ENCODE measurements at places on chromosomes 4 and X.

DNA sequence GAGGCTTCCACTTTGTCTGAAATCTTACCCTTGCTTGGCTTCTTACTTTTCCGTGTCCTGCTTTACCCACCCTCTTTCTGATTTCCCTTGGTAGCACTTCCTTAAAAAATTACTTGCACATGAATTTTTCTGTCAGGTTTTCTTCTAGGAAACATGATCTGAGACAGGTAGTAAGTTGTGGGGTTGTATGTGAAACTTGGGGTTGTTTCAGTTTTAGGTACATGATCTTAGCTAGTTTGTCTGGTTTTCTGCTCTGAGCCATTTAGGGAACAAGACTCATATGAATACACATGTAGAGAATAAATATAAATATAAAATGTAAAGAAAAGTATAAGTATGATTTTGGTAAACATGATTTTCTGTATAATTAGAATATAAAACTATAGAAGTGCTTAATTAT is 17.4 kb upstream of the ARMCX2 start:
- no peaks in the 10 kb centered on the region for H3K36me3 ChIP-seq
- H3K4me3 ChIP-seq: no peak overlapping the region
- H3K4me1 ChIP-seq: no peaks in the 10 kb centered on the region
- DNase-seq: no peak
- no peak overlapping the region for H3K27ac ChIP-seq
- no peaks in the 10 kb centered on the region for H3K27me3 ChIP-seq

- H3K36me3 ChIP-seq: no peaks in the 10 kb centered on the region
- H3K27me3 ChIP-seq: no peaks in the 10 kb centered on the region
- no peaks in the 10 kb centered on the region for H3K4me1 ChIP-seq
- no peak overlapping the region for H3K4me3 ChIP-seq
- no peak overlapping the region for H3K27ac ChIP-seq
Observed at GRCh38 chrX:88613338-88613737, 133.7 kb upstream of the CPXCR1 start.

DNA sequence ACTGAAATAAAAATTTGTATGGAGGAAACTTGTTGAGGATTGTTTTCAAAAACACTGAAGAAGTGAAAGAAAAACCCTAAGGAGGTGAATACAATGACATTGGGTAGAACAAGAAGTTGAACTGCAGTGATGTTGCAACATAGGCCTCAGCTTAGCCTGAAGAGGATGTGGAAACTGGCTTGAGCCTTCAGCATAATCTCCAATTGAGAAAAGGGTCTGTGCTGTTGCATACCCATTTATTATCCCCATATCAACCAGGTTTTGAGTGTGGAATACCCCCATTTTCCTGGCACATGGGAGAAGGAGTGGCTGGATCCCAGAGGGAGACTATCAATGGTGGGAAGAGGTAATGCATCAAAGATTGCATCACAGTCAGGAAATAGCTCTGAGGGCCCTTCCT is 695.0 kb upstream of the HS3ST1 start:
- no peak overlapping the region for H3K4me3 ChIP-seq
- H3K4me1 ChIP-seq: no peaks in the 10 kb centered on the region
- H3K36me3 ChIP-seq: no peaks in the 10 kb centered on the region
- no peak for DNase-seq

- H3K4me3 ChIP-seq: no peak overlapping the region
- no peaks in the 10 kb centered on the region for H3K4me1 ChIP-seq
- no peak for DNase-seq
- H3K27me3 ChIP-seq: peaks cover 13% of the 10 kb centered on the region
- no peaks in the 10 kb centered on the region for H3K36me3 ChIP-seq
Observed at GRCh38 chrX:100931218-100931924, 2.7 kb upstream of the XKRX start.

DNA sequence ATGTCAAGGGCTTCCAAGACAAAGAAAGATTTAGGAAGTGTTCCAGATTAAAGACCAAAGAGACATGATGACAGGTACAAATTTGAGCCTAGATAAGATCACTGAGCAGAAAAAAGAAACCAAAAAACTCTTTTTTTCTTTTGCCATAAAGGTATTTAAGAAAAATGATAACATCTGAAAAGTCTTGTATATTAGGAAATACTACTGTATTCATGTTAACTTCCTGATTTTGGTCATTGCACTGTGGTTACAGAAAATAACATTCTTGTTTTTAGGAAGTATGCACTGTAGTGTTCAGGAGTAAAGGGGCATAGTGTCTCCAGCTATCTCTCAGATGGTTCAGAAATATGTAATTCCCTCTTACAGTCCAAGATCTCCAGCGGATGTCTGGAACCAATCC is 37.1 kb downstream of the RWDD4 start:
- no peak for DNase-seq
- no peaks in the 10 kb centered on the region for H3K36me3 ChIP-seq
- no peak overlapping the region for H3K4me3 ChIP-seq
- H3K27ac ChIP-seq: no peak overlapping the region

DNA sequence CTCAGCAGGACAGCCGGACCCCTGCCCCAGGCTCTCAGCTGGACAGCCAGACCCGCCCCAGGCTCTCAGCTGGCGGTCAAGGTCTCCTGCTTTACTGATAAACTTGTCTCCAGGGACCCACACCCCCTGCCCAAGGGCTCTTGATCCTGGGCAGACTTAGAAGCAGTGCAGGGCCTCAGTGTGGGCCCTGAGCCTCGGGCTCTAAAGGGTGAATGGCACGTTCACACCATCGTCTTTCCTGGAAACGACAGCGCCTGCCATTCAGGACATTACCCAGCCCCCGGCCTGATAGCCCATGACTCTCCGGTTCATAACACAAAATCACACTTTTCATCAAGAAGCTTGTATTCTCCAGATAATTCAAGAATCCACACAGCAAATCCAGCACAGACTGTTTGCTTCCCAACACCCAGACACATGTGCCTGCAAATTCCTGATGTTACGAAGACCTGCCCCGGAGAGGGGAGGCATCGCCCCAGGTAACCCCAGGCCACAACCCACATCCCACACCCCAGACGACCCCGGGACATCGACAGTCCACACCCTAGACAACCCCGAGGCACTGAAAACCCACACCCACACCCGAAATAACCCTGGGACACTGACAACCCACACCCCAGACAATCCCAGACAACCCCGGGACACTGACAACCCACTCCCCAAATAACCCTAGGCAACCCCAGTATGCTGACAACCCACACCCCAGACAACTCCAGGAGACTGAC is 136.8 kb downstream of the FAM53A start:
- no peak overlapping the region for H3K4me3 ChIP-seq
- DNase-seq: no peak
- H3K4me1 ChIP-seq: no peaks in the 10 kb centered on the region
- H3K27ac ChIP-seq: no peak overlapping the region

GRCh38 chrX:49064735-49065134 is 5.9 kb downstream of the CCDC120 start:
- no peak overlapping the region for H3K4me3 ChIP-seq
- no peak for DNase-seq
- H3K4me1 ChIP-seq: no peaks in the 10 kb centered on the region
- H3K27ac ChIP-seq: no peak overlapping the region

- DNase-seq: no peak
- no peaks in the 10 kb centered on the region for H3K36me3 ChIP-seq
- no peaks in the 10 kb centered on the region for H3K27me3 ChIP-seq
- peaks cover 9% of the 10 kb centered on the region for H3K4me1 ChIP-seq
- no peak overlapping the region for H3K4me3 ChIP-seq
- H3K27ac ChIP-seq: no peak overlapping the region
Observed at GRCh38 chr4:171985129-171985528, 171.9 kb downstream of the GALNTL6 start.

DNA sequence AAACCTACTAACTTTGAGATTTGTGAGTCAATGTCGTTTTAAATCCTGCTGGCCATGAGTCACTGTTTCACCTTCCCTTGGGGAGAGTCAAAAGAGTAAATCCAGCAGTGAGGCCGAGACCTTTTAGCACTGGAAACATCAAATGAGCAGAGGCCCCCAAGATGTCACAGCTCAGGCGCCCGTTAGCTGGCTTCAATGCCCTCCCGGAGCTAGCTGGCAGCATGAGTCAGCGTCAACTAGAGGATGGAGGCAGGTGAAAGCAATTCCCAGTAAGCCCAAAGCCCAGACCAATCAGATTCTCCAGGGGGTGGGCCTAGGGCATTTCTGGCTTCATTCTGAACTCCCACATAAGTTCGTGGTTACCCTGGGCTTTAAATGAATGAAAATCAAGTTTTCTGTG is 170.9 kb downstream of the CLCN4 start:
- peak; percentile 71 for DNase-seq
- no peak overlapping the region for H3K27ac ChIP-seq
- H3K4me1 ChIP-seq: no peaks in the 10 kb centered on the region
- H3K27me3 ChIP-seq: no peaks in the 10 kb centered on the region

DNA sequence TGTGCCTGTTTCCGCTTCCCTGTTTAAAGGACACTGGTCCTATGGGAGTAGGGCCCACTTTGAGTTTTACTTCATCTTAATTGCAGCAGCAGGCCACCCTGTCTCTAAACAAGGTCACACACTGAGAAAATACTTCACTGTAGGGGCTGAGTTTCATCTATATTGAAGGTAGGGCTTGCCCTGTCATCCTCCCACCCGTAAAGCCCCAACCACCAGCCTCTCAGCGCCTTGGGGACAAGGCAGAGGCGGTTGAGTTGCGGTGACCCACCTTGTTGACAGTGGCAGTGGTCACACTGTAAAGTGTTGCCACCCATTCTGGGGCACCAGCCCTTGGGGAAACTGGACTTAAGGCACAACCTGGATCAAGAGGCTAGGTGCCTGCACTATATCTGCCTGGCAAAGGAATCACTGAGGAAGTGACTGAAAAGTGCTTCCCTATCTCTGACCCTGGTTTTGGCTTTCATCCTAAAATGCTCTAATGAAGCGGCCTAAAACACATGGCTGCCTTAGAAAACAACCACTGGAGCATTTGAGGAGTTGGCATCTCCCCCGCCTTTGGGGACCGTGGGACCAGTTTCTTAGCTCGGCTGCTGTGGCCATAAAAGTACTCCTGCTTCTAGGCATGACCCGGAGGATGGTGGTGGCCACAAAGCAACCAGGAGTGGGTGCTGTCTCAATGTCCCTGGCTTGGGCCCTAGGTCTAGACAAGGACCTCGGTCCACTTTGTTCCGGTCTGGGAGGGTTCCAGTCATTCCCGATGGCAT is 7.8 kb upstream of the WDR1 start:
- peaks cover 12% of the 10 kb centered on the region for H3K4me1 ChIP-seq
- peaks cover 1% of the 10 kb centered on the region for H3K27me3 ChIP-seq
- no peak overlapping the region for H3K4me3 ChIP-seq
- no peak overlapping the region for H3K27ac ChIP-seq
- no peaks in the 10 kb centered on the region for H3K36me3 ChIP-seq

GRCh38 chr4:115678425-115678941 is 565.1 kb upstream of the NDST4 start:
- no peaks in the 10 kb centered on the region for H3K36me3 ChIP-seq
- no peaks in the 10 kb centered on the region for H3K4me1 ChIP-seq
- no peaks in the 10 kb centered on the region for H3K27me3 ChIP-seq
- peak; percentile 40 for DNase-seq
- no peak overlapping the region for H3K27ac ChIP-seq
- H3K4me3 ChIP-seq: no peak overlapping the region

- H3K4me3 ChIP-seq: no peak overlapping the region
- H3K36me3 ChIP-seq: no peaks in the 10 kb centered on the region
- H3K4me1 ChIP-seq: no peaks in the 10 kb centered on the region
Observed at GRCh38 chr4:140931911-140932310, 175.7 kb upstream of the TBC1D9 start.

- H3K27me3 ChIP-seq: no peaks in the 10 kb centered on the region
- DNase-seq: no peak
- H3K4me3 ChIP-seq: no peak overlapping the region
- no peaks in the 10 kb centered on the region for H3K36me3 ChIP-seq
- H3K27ac ChIP-seq: no peak overlapping the region
Observed at GRCh38 chr4:82097504-82097903, 276.3 kb downstream of the HNRNPD start.

- DNase-seq: peak; percentile 76
- H3K27me3 ChIP-seq: no peaks in the 10 kb centered on the region
- H3K36me3 ChIP-seq: no peaks in the 10 kb centered on the region
- no peak overlapping the region for H3K4me3 ChIP-seq
- no peak overlapping the region for H3K27ac ChIP-seq
Observed at GRCh38 chr4:146095091-146095690, 80.3 kb upstream of the LSM6 start.

DNA sequence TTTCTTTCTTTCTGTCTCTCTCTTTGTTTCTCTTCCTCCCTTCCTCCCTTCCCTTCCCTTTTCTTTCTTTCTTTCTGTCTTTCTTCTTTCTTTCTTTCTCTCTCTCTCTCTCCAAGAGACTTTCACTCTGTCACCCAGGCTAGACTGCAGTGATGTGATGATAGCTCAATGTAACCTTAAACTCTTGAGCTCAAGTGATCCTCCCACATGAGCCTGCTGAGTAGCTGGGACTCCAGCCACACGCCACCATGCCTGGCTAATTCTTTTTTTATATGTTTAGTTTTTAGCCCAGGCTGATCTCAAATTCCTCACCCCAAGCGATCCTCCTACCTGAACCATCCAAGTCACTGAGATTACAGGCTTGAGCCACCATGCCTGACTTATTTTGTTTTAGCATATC is 64.3 kb upstream of the EMCN start:
- DNase-seq: no peak
- H3K27ac ChIP-seq: no peak overlapping the region
- H3K27me3 ChIP-seq: no peaks in the 10 kb centered on the region

DNA sequence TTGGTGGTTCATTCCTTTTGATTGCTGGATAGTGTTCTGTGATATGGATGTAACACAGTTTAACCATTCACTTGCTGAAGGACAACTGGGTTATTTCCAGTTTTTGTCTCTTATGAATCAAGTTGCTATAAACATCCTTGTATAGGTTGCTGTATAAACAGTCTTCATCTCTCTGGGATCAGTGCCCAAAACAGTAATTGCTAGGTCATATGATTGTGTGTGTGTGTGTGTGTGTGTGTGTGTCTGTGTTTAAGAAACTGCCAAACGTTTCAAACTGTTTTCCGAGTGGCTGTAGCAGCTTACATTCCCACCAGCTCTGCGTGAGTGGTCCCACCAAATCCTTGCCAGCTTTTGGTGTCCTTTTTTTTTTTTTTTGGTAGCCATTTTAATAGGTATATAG is 60.4 kb downstream of the F11 start:
- no peak overlapping the region for H3K4me3 ChIP-seq
- H3K27me3 ChIP-seq: no peaks in the 10 kb centered on the region
- H3K27ac ChIP-seq: no peak overlapping the region

DNA sequence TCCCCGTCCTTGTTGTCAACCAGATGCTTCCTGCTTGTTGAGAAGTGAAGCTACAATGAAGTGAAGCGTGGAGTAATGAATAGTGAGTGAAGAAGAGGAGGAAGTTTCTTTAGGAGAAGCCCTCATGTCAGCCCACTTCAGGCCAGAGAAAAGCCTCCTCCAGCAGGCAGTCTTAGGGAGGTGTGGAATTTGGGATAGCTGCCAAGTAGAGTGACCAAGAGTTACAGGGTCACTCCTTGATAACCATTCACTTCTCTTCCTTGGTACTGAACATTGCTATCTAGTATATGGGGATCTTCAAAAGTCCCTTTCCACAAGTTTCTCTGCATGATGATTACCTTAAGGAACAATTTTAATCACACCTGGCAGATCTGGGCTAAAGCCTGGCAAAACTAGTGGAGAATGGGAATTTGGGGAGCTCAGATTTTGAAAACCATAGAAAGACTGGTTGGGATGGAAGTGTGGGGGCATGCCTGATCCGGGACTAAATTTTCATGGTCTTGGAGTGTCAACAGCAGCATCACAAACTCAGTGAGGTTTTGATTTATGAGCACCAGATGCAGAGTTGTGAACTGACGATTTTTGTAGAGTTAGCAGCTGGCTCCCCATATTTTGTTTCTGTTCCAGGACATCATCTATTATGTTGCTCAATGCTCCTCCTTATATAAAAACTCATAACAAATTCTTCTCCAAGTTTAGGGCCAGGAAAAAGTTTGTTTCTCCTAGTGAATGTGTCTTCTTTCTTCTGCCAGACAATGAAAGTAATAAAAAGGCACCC is 53.1 kb downstream of the IGSF1 start:
- no peak for DNase-seq
- no peak overlapping the region for H3K27ac ChIP-seq
- H3K36me3 ChIP-seq: no peaks in the 10 kb centered on the region
- H3K4me1 ChIP-seq: no peaks in the 10 kb centered on the region
